CD4-positive, alpha-beta T cell treated with Interleukin-21 for 1 hour (primary cell): ENCODE measurements at places on chromosomes 4 and X.

DNA sequence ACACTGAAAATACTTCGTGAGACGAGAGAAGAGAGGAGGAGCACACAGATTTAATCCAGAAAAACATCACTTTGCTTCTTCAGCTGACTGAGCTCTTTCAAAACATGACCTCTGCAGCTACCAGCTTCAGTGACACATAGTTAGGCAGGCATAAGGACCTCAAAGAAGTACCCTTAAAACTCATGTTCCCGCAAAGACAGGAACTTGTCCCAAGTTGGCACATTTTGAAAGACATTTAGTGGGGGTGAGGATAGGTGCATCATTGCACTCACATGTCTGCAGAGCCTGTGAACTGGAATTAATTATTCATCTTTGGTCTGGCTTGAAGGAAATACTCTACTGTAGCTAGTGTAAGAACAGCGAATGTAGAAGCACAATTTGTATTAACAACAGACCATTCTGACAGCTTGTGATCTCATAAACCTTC is 221.8 kb downstream of the MGST2 start:
- DNase-seq, result no peak

GRCh38 chr4:25696409-25696808 is 40.8 kb downstream of the SLC34A2 start:
- no peak for DNase-seq

DNA sequence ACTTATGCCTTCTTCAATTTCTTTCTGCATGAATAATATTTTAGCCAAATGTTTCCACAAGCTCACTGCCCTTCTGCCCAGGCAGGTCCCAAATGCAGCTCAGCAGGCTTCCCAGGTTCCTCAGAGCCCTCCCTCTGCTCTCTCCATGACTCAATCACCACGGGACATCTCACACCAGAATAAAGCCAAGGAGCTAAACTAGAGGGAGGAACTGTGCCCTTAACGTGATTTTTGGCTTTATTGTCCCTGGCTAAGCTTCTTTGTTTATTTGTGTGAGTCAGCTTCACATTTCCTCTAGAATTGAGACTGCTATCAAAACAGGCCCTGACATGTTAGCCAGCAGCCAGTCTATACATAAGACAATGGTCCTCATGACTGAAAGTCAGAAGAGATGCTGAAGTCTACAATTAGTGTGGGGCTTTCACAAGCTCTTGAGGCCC is 186.4 kb upstream of the GALNT7 start:
- no peak for DNase-seq

GRCh38 chr4:119841361-119841760 is 212.8 kb upstream of the PDE5A start:
- no peak for DNase-seq

GRCh38 chr4:98937986-98938720 is 9.2 kb upstream of the EIF4E start:
- DNase-seq, result no peak

DNA sequence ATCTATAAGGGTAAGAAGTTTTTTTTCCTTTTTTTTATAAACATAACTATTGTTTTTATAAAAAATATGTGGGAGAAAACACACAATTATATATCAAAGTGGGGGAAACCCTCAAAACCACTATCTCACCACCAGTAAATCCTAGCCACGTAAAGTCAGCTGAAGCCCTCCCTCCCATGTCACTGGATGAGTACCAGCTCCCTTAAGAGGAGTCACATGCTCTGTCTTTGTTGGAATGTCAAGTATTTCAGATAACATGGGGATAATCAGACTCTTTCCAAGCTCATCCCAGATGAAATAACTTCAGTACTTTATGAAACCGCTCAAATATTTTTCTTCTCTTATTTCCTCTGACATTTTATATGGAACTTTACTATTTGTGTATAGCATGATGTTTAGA is 2.4 kb downstream of the MYOZ2 start:
- no peak for DNase-seq

- DNase-seq, result peak; percentile 81
Measured at GRCh38 chrX:51802917-51803688, 59.9 kb downstream of the GSPT2 start.
